Pancreas (tissue), 10 donors: ENCODE measurements at places on chromosomes 16 and 17. TPM values are rescaled to one million over a fixed set of nuclear protein-coding genes. Genes with fewer than 3 reads are reported as not detected.

GRCh38 chr17:82000803-82001570 lies 21.7 kb downstream of the CENPX start:
- no peak for DNase-seq

DNA sequence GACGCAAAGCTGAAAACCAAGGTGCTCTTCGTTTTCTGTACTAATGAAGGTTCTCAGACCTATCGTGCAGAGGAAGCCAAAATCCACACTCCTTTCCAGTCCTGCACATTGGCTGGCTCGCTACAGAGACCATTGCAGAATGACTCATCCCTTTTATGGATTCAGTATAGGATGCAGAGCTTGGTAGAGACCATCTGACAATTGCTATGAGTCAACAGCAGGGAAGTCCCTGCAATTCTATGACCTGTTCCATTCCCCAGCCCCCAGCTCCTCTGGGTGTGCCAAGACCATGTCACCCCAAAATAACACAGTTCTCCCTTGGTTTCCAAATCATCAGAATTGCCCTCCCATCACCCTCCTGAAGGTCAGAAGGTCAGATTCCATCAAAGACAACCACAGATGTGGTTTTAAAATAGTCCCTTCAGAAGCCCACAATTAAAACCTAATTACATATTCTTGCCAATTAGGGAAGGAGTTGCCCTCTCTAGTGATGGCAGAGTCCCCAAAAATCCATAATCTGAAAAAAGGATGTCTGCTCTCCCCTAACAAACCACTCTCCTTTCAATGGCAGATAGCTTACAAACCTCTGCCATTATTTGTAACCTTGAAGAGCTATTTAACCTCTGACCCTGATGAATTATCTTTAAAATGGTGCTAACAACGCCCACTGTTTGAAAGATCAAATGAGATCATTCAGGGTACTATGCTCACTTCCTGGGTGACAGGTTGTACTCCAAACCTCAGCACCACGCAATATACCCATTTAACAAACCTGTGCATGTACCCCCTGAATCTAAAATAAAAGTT lies 108.2 kb upstream of the RBBP6 start:
- no peak for DNase-seq

DNA sequence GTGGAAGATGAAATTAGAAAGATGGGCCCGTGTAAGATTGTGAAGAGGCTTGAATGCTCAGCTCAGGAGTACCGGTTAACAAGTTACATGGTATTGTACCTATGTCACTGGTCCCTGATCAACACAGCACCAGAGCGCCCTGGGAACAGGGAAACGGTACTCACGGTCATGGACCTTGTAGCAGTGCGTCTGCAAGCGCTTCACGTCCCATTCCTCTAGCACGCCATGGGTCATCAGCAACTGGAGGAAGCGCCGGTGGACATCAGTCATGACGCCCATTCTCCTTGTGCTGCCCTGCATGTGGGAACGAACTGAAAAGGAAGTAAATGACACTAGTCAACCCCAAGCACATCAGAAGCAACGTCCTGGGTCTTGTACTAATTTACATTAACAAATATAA lies 11.3 kb downstream of the NSMCE1 start:
- DNase-seq: no peak

CLEC18B gene
- 1.4 TPM for total RNA-seq

DNA sequence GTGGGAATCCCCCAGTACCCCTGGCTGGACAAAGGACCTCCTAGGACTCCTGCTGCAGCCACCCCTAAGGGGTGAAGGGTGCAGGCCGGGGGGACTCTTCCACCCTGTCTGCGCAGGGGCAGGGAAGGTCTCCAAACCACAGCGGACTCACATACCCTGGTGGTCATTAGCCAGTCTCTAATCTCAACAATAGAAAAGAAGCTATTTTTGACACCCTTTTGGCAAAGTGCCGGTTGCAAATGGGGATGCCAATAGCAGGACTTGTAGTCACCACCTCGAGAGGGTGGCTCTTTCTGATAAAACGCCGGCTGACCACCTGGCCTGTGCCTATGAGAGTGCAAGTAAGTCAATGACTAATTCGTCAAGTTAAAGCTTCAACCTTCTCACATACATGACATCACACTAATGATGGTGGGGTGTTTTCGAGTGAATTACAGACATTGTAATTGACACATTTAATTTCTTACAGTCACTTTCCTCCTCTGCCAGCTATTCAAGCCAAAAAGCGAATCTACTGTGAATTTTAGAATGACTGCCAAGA lies 23.1 kb upstream of the DNAH17 start:
- DNase-seq: no peak

GRCh38 chr17:19928299-19928698 lies 49.3 kb downstream of the AKAP10 start:
- no peak for DNase-seq

DNA sequence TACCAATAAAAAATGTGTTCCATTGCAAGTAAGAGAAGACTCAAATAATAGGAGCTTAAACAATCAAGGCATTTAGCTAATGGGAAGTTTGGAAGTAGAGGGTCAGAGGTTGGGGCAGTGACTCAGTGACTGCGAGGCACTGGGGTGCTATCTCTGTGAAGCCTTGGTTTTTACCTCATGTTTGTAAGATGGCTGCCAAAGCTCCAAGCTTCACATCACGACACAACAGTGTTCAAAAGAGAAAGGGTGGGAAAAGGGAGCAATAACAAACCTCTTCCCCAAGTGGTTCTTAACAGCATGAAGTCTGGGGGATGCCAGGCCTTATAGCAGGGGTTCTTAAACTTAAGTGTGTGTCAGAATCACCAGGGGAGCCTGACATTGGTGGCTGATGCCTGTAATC lies 26.6 kb upstream of the GPRC5B start:
- no peak for DNase-seq

DNA sequence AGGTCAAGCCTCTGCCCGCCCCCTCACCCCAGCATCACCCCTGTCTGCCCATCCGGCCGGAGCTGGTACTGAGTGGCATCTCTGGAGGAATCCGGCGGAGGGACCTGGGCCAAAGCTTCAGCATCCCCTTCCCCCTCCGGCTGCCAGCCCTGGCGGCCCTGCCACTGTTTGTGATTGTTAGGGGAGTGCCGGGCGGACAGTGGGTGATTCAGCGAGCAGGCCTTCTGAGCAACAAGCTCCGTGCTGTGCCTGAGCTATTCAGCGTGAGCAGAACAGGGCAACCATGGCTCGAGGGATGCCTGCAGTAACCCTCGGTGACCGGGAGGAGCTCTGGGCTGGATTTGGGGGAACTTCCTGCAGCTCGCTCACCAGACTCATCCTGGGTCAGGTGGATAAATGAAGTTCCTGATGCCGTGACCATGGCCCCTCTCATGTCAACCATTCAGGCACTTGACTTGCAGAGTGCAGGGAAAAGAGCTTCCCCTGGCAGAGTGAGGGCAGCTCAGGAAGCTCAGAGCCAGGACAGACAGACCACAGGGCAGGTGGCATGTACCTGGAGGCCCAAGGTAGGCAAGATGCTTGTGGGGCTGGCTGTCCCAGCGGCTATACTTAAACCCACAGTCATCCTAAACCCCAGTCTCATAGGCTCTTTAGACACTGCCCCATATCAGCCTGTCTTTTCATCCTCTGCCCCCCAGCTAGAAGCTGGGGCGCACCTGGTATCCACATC lies 24.3 kb upstream of the MLKL start:
- DNase-seq: no peak

DNA sequence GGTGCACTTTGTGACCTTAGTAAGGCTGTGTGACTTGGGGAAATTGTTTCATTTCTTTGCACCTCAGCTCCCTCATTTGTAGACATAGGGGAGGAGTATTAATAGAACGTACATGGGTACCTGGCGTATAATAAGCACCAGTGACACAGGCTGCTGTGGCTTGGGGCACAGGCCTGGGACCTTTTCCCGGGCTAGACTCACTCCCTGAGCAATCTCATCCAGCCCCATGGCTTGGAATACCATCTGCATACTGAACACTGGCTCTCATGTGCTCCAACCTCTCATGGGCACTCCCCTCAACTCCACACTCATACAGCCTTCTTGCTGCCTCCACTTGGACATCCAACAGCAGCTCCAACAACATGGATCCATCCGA lies 41.0 kb upstream of the MRPS23 start:
- DNase-seq: no peak

KIF2B gene
- not detected for total RNA-seq

- peak; percentile 81 for DNase-seq
Observed at GRCh38 chr17:80261159-80261894, 675 bp downstream of the RNF213 start.
